T-helper 2 cell treated with Interferon-gamma antibody and Interleukin-4, amounts not matched to agents 100 ng/mL and 5 ng/mL, for 36 hours (primary cell): ENCODE measurements at places on chromosomes 6 and 20. TPM values are rescaled to one million over a fixed set of nuclear protein-coding genes. Genes with fewer than 3 reads are reported as not detected.

Gene SNAI1
- total RNA-seq: 0.52 and 0.57 TPM in 2 replicates

Gene CST4
- total RNA-seq: not detected in 2 replicates

Gene PRICKLE4
- total RNA-seq: not detected in 2 replicates

Gene TFAP2C
- not detected in 2 replicates for total RNA-seq

Gene HLA-DQB1
- total RNA-seq: 7.0 and 10.0 TPM in 2 replicates

Gene RIPOR2
- total RNA-seq: 182 and 188 TPM in 2 replicates

Gene AGER
- 30.6 and 31.6 TPM in 2 replicates for total RNA-seq
